Activated T-cell treated with anti-CD3 and anti-CD28 coated beads for 4 hours (primary cell): ENCODE measurements at places on chromosomes 7 and 10.

GRCh38 chr7:159042581-159043101 lies 102.0 kb downstream of the VIPR2 start:
- no peak for DNase-seq

DNA sequence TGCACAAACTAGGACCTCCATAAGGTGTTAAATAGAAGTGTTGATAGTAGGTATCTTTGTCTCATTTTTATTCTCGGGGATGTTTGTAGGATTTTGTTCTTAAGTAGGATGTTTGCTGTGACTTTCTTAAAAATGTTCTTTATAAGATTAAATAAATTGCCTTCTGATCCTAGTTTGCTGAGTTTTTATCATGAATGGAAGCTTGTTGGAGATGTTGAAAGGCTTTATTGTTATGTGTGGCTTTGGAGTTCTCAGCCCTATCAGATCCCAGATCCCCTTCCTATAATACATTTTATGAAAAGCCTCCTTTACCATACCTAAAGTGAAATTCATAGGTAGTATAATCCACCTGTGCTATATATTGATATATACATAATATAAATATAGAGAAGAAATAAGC lies 40.1 kb downstream of the NHLRC2 start:
- DNase-seq: no peak

- DNase-seq: no peak
These were observed 25.5 kb upstream of the EBLN1 start for GRCh38 chr10:22243321-22243720.

DNA sequence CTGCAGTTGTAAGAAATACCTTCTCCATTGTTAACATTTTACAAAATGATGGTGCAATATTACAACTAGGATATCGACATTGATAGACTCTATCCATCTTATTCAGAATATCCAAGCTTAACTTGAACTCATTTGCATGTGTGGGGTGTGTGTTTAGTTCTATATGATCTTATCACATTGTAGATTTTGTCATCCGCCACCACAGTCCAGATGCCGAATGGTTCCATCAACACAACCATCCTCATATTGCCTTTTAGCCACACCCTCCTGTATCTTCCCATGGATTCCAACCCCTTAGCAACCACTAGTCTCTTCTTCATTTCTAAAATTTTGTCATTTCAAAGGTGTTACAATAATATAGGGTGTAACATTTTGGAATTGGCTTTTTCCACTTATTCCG lies 452.9 kb upstream of the AKR1E2 start:
- DNase-seq: no peak

DNA sequence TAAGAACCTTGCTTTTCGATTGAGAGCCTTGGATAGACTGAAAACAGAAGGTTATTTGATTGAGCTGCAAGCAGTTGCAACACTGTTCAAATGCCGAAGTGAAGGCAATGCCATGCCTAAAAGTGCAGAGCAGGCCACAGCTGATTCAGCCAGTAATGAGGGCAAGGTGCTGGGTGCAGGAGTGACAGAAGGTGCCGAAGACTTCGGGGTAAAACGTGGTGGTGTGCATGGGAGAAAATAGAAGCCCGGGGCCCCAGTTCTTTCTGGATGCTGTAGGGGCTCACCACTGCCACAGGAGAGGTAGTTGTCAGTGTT lies 43.6 kb upstream of the GATAD1 start:
- no peak for DNase-seq

DNA sequence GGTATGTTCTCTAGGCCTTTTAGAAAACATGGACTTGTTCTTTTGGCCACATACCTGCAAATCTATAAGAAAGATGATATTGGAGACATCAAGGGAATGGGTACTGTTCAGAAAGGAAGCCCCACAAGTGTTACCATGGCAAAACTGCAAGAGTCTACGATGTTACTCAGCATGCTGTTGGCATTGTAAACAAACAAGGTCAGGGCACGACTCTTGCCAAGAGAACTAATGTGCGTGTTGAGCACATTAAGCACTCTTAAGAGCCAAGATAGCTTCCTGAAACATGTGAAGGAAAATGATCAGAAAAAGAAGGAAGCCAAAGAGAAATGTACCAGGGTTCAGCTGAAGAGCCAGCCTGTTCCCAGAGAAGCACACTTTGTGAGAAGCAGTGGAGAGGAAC lies 37.1 kb downstream of the SDK1 start:
- DNase-seq: no peak
